ENCODE measurements at places on chromosomes 7 and 10. TPM values are rescaled to one million over a fixed set of nuclear protein-coding genes. Genes with fewer than 3 reads are reported as not detected.

Gene SEMA3E
- polyA plus RNA-seq, result 0.51 TPM

- no peaks in the 10 kb centered on the region for H3K36me3 ChIP-seq
- H3K4me3 ChIP-seq, result no peak overlapping the region
- no peaks in the 10 kb centered on the region for H3K4me1 ChIP-seq
- H3K27me3 ChIP-seq, result no peaks in the 10 kb centered on the region
Measured at GRCh38 chr7:50266635-50267386, 37.7 kb upstream of the IKZF1 start.

Gene ASIC3
- polyA plus RNA-seq, result 3.1 TPM

Gene ELN
- 6.6 TPM for polyA plus RNA-seq

GRCh38 chr7:143223784-143224183 is 1.9 kb downstream of the TAS2R40 start:
- H3K4me1 ChIP-seq, result no peaks in the 10 kb centered on the region
- DNase-seq, result no peak
- H3K36me3 ChIP-seq, result no peaks in the 10 kb centered on the region
- no peak overlapping the region for H3K4me3 ChIP-seq
- H3K27ac ChIP-seq, result no peak overlapping the region

Gene KLF14
- 0.03 TPM for polyA plus RNA-seq

GRCh38 chr7:14837216-14837615 is 65.3 kb downstream of the DGKB start:
- H3K4me3 ChIP-seq, result no peak overlapping the region
- H3K27ac ChIP-seq, result no peak overlapping the region
- H3K4me1 ChIP-seq, result no peaks in the 10 kb centered on the region
- H3K36me3 ChIP-seq, result no peaks in the 10 kb centered on the region

Gene SPDYE9
- polyA plus RNA-seq, result not detected

DNA sequence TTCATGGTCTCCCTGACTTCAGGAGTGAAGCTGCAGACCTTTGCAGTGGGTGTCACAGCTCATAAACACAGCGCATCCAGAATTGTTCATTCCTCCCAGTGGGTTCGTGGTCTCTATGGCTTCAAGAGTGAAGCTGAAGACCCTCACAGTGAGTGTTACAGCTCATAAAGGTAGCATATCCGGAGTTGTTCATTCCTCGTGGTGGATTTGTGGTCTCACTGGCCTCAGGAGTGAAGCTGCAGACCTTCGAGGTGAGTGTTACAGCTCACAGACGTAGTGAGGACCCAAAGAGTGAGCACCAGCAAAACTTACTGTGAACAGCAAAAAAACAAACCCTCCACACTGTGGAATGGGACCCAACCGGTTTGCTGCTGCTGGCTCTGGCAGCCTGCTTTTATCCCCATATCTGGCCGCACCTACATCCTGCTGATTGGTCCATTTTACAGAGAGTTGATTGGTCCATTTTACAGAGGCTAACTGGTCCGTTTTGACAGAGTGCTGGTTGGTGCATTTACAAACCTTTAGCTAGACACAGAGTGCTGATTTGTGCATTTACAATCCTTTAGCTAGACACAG is 308.8 kb downstream of the PTPRN2 start:
- no peak overlapping the region for H3K27ac ChIP-seq
- no peak overlapping the region for H3K4me3 ChIP-seq
- no peaks in the 10 kb centered on the region for H3K36me3 ChIP-seq
- H3K4me1 ChIP-seq, result no peaks in the 10 kb centered on the region
- no peaks in the 10 kb centered on the region for H3K27me3 ChIP-seq
- no peak for DNase-seq

Gene TMEM254
- polyA plus RNA-seq, result 14.8 TPM

Gene HMX2
- polyA plus RNA-seq, result not detected

DNA sequence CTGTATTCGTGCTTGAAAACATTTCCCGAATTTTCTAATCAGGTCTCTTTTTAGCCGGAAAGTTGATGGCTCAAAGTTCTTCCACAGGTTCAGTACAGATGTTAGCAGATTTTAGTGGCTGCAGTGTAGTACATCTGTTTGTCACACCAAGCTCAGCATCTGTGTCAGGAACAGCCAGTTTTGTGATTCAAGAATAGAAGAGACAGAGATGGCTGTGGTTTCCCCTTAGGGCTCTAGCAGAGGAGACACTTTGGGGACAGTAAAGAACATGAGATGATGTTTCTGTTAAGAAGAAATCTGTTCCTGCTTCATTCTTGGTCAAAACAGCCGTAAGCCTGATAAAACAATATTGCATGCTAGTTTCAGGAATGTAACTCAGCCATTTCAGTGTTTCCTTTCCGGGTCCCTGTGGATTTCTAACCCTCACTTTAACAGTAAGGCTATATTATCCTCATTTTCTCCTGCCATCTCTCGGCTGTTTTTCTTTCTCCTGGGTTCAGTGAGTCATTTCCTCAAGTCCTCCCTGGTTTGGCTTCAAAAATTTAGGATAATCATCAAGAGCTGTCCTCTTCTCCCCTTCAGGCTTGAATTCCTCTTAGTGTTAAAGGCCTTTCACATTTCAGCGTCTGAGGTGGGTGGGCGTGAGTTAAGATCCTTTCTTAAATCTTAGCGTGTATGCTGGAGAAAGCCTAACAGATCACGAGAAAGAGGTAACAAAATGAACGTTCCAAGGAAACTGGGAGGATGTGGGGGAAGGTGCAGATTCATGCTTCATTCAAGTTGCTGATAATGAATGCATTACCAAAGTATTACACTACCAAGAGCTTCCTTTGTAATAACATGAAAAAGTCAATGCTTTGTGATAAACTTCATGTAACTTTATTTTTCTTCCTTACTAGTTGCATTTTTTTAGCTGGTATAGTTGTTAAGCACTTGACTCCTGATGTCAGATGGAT is 37.1 kb upstream of the BICC1 start:
- no peak overlapping the region for H3K4me3 ChIP-seq
- H3K27me3 ChIP-seq, result no peaks in the 10 kb centered on the region
- DNase-seq, result no peak
- H3K36me3 ChIP-seq, result no peaks in the 10 kb centered on the region
- no peak overlapping the region for H3K27ac ChIP-seq

DNA sequence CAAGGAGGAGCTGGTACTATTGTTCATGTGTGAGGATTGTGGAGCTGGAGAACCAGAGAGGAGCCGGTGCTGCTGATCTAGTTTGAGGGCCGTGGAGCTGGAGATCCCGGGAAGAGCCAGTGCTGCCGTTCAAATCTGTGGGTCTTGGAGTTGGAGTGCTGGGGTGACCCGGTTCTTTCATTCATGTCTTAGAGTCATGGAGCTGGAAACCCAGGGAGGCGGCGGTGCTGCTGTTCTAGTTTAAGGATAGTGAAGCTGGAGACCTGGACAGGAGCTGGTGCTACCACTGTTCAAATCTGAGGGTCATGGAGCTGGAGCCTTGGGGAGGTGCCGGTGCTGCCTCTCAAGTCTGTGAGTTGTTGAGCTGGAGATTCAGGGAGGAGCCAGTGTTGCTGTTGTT is 88.5 kb upstream of the ZNF479 start:
- H3K27me3 ChIP-seq, result no peaks in the 10 kb centered on the region
- no peaks in the 10 kb centered on the region for H3K36me3 ChIP-seq
- DNase-seq, result no peak
- no peak overlapping the region for H3K27ac ChIP-seq

Gene CTBP2
- 52.0 TPM for polyA plus RNA-seq

DNA sequence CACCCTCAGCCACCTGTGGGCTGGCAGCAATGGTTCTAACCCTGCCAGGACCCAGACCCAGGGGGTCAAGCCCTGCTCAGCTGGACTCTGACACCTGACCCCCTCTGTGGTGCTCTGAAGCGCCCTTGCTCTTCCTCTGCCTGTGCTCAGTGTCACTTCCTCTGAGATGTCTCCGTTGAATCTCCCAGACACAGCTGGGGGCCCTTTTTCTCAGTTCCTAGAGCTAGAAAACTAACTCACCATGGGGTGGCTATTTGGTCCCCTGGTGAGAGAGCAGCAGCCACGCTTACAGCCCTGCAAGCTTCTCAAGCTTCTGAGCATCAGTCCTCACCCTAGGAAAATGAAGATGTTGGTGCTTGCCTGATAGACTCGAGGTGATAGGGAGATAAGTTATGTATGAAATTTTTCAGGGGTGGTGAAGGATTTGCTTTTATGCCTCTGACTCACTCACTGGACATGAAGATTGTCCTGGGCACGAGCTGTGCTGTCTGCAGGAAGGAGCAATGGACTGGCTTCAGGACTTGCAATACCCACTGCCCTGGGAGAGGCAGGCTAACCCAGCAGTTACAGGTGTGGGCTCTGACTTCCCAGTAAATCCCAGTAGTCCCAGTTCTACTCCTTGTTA is 29.6 kb downstream of the COL13A1 start:
- no peaks in the 10 kb centered on the region for H3K27me3 ChIP-seq
- H3K36me3 ChIP-seq, result no peaks in the 10 kb centered on the region
- DNase-seq, result no peak

Gene CTNNA3
- under 0.01 TPM for polyA plus RNA-seq

DNA sequence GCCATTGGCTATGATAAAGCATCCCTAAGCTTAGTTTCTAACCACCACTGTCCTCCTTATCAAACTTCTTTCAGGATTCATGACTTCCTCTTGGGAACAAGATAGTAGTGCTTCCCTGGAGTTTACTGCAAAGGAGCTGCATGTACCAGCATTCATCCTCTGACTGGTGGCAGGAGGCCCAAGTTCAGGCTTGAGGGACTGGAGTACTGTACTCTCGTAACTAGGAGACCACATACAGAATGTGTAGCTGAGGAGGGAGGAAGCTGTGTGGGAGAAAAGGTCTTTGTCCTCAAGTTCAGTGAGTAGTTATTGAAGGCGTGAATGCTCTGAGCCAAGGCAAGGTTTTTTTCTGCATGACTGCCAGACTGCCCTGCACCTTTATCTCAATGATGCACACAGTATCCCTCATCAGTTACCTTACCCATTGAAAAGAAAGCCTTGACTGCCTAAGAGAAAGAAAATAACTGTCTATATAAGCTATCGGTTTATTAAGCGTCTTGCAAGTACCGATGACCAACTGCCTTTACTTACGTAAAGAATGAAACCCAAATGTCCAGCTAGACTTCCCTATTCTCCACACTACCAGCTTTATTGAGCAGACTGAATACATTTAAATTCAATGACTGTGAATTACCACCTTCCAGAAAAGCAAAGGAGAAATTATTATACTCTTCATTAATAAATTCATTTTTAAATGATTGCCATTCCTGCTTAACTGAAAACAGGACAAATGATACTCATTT is 12.8 kb downstream of the SCRN1 start:
- H3K4me3 ChIP-seq, result no peak overlapping the region
- H3K4me1 ChIP-seq, result peaks cover 26% of the 10 kb centered on the region
- H3K27me3 ChIP-seq, result no peaks in the 10 kb centered on the region
- H3K27ac ChIP-seq, result peak overlapping the region; percentile 44
- DNase-seq, result no peak
- H3K36me3 ChIP-seq, result no peaks in the 10 kb centered on the region

- no peaks in the 10 kb centered on the region for H3K27me3 ChIP-seq
- peaks cover 14% of the 10 kb centered on the region for H3K4me1 ChIP-seq
- no peak overlapping the region for H3K4me3 ChIP-seq
- DNase-seq, result no peak
- no peak overlapping the region for H3K27ac ChIP-seq
Measured at GRCh38 chr10:20088061-20088701, 271.9 kb downstream of the PLXDC2 start.

- no peak overlapping the region for H3K4me3 ChIP-seq
- H3K4me1 ChIP-seq, result no peaks in the 10 kb centered on the region
- H3K36me3 ChIP-seq, result no peaks in the 10 kb centered on the region
- H3K27ac ChIP-seq, result no peak overlapping the region
Measured at GRCh38 chr10:71684356-71685173, 35.0 kb downstream of the C10orf105 start.

Gene NODAL
- polyA plus RNA-seq, result not detected

DNA sequence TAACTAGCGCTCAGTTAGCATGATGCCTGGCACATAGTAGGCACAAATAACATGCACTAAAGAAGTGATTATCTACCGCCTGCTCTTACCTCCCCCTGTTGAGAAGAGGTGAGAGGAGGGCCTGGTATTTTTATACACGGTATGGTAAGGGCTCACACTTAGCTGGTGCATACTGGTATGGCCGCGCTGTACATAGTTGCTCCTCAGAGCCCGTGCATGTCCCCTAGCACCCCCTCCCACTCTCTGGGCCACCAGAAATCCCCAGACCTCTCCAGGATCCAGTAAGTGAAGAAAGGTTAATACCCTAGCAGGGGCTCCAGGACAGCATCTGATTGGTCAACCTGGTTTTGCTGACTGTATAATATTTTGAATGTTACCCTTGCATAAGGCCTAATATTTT is 121.4 kb downstream of the RAB11FIP2 start:
- no peak overlapping the region for H3K4me3 ChIP-seq
- H3K27ac ChIP-seq, result no peak overlapping the region
- no peaks in the 10 kb centered on the region for H3K4me1 ChIP-seq
- DNase-seq, result no peak

DNA sequence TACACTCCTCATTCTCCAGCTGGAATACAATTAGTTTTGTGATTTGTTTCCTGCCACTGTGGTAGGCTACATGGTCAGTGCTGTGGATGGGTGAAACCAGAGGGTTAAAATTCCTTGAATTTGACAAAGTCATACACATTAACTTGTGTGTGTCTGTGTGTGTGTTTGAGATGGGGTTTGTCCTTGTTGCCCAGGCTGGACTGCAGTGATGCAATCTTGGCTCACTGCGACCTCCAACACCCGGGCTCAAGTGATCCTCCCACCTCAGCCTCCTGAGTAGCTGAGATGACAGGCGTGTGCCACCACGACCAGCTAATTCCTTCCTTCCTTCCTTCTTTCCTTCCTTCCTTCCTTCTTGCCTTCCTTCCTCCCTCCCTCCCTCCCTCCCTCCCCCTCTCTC is 24.8 kb upstream of the GIMAP8 start:
- DNase-seq, result no peak
- H3K27me3 ChIP-seq, result no peaks in the 10 kb centered on the region
- no peaks in the 10 kb centered on the region for H3K36me3 ChIP-seq
- no peak overlapping the region for H3K27ac ChIP-seq
- H3K4me1 ChIP-seq, result peaks cover 10% of the 10 kb centered on the region

Gene PAX4
- polyA plus RNA-seq, result 1.2 TPM

DNA sequence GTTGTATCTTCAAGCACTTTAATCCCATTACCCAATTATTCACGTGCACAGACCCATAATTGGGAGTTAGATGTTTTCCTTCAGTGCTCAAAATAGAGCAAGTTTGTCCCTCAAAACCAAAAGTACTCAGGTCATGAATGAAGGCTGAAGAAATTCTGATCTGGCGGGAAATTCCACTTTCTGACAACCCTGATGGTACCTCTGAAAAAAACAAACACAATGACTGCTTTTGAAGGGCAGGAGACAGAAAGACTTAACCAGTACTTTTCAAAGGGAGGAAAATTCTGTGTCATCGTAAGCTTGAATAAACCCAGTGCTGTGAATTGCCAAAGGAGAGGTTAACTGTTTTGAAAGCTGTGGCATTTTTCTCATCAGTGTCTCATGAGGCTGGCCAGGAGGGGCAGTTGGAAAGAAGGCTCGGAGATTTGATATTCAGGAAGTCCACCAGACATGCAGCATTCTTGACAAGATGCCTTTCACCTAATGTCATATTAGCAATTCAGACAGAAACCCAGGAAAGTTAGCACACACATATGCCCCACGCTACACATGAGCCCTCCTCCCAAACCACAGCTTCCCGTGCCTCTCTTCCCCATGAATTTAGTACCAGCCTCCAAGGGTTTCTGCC is 347.0 kb downstream of the KCNMA1 start:
- H3K36me3 ChIP-seq, result no peaks in the 10 kb centered on the region
- peak overlapping the region; percentile 78 for H3K27ac ChIP-seq
- H3K27me3 ChIP-seq, result no peaks in the 10 kb centered on the region
- DNase-seq, result peak; percentile 17

Gene GSTO2
- polyA plus RNA-seq, result 12.2 TPM

Measured in sigmoid colon (tissue), 7 donors.